Activated naive CD8-positive, alpha-beta T cell treated with anti-CD3 and anti-CD28 coated beads for 36 hours (primary cell): ENCODE measurements at places on chromosomes 16 and 17. TPM values are rescaled to one million over a fixed set of nuclear protein-coding genes. Genes with fewer than 3 reads are reported as not detected.

DNA sequence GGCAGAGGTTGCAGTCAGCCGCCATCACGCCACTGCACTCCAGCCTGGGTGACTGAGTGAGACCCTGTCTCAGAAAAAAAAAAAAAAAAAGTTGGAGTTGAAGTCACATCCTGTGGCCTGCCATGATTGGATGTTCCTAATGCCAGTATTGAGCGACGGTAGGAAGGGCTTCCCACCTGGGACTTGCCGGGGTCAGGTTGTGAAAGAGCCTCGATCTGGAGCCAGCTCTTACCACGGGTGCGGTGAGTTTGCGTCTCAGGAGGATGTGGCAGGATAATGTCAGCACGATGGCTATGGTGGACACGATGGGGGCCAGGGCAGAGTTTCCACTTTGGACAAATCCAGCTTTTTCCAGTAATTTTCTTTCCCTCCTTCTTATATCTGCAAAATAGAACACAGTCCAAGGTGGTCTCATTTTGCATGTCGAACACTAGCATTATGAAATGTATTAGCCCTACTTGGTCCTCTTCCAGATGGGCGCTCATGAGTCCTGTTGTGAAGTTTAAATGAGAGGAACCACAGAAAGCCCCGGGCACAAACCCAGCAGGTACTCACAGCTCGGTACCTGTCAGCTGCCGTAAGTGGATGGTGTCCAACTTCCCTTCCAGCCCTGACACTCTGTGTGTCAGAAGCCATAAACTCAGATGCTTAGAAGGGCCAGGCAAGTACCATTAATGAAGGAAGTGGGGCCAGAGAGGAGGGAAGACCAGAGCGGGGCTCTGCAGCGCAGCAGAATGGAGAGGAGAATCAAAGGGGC, 22.2 kb downstream of the ABCC12 start:
- no peak overlapping the region for H3K27ac ChIP-seq
- no peaks in the 10 kb centered on the region for H3K4me1 ChIP-seq
- H3K27me3 ChIP-seq, result peaks cover 9% of the 10 kb centered on the region
- no peak for DNase-seq
- no peaks in the 10 kb centered on the region for H3K36me3 ChIP-seq

DNA sequence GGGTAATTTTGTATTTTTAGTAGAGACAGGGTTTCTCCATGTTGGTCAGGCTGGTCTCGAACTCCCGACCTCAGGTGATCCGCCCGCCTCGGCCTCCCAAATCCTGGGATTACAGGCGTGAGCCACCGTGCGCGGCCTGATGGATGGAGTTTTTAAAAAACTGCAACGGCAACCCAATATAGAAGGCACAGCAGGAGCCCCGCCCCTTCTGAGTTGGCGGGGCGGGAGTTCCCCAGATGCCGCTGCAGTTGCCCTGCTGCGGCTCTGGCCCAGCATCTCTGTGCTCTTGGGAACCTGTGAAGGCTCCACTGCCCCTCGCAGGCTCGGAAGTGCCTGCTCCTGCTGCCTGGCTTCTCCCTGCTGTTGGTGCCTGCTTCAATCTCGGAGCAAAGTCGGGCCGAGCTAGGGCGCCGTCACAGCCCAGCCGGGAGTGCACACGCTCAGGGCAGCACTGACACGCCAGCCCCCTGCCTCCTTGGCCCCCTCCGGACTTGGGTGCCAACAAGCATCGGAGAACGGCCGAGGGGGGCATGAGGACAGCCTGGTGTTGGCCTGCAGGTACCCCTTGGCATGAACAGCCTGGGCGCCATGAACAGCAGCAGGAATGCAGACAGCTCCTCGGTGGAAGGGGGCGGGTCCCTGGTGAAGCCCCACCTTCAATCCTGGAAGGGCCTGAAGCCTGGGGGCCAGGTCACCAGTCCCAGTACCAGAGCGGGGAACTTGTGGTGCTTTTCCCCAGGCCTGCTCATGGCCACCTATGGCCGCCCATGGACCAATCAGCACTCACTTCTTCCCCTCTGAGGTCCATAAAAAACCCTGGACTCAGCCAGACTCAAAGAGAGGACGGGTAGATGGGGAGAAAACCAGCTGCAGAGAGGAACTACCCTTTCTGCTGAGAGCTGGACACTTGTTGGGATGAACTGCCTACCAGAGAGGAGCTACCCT, 2.3 kb upstream of the NT5M start:
- H3K4me1 ChIP-seq, result peaks cover 45% of the 10 kb centered on the region
- peak; percentile 70 for DNase-seq
- no peaks in the 10 kb centered on the region for H3K27me3 ChIP-seq
- no peak overlapping the region for H3K27ac ChIP-seq
- peak overlapping the region; percentile 65 for H3K4me3 ChIP-seq

CPHXL2 gene
- total RNA-seq, result not detected

DNA sequence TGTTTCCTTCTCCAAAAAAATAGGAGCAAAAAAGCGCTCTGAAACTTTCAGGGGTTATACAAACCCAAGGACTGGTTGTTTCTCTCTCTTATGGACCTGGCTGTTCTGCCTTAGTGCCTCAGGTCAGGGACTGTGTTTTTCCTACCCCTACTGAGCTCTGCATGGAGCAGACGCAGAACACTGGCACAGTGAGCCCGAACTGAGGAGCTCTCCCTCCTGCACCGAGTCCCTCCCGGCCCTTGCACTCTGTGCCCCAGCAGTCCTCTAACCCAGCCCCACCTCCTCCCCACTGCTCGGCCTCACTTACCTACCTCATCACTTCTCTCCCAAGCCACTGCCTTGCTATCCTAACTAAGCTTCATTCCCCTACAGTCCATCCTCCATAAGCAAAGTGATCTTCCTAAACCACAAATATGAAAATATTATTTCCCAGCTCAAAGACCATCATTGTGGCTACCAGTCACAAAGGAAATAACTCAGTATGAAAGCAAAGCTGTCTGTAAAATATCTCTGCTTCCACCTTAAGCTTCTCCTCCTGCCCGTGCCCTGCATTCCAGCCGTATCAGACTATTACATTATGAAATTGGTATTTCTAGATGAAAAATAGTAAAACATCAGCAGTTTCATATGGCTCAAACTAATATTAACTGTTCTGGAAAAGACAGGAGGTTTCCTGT, 13.6 kb downstream of the MEIOB start:
- H3K4me1 ChIP-seq, result peaks cover 17% of the 10 kb centered on the region
- no peak for DNase-seq
- no peak overlapping the region for H3K27ac ChIP-seq
- H3K27me3 ChIP-seq, result peaks cover 4% of the 10 kb centered on the region
- H3K4me3 ChIP-seq, result no peak overlapping the region

- no peaks in the 10 kb centered on the region for H3K36me3 ChIP-seq
- no peak overlapping the region for H3K4me3 ChIP-seq
- peaks cover 19% of the 10 kb centered on the region for H3K27me3 ChIP-seq
Measured at GRCh38 chr17:61504697-61505096, 52.5 kb downstream of the TBX4 start.

DNA sequence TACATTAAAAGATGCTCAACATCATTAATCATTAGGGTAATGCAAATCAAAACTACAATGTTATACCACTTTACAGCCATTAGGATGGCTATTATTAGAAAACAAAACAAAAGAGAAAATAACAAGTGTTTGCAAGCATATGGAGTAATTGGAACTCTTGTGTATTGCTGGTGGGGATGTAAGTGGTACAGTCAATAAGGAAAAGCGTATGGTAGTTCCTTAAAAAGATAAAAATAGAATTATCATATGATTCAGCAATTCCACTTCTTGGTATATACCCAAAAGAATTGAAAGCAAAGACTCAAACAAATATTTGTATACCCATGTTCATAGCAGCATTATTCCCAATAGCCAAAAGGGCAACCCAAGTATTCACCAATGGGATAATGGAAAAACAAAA, 1.4 kb upstream of the CAPNS2 start:
- no peak overlapping the region for H3K4me3 ChIP-seq
- no peak for DNase-seq
- no peaks in the 10 kb centered on the region for H3K4me1 ChIP-seq
- H3K27me3 ChIP-seq, result peaks cover 6% of the 10 kb centered on the region

TNFRSF17 gene
- total RNA-seq, result not detected

CPD gene
- 23.7 TPM for total RNA-seq

DNA sequence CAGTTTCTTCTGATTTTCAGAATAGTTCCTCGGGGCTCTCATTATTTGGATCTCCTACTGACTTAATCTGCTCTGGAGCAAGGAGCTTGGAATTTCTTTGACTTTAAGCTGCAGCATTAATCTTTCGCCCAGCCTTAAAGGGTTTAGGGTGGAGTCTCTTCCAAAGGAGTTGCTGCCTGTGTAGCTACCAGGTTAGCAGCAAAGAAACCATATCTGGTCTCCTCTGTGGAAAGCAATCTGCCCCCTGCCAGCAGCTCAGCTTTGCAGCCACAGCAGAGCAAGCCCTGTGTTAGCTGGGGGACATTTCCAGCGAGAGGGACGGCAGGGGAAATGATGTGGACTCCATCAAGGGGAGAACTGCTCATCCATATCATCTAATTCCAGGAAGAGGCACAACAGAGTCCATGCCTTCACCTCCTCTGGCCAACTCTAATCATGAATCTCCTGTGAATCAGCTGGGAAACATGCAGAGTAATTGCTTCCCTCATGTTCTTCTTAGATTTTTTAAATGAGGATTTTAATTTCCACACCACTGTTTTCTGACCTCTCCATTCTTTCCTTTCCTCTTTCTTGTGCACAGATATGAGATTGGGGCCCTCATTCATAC, 827.6 kb upstream of the CA10 start:
- no peak overlapping the region for H3K27ac ChIP-seq
- DNase-seq, result no peak
- no peaks in the 10 kb centered on the region for H3K27me3 ChIP-seq
- H3K36me3 ChIP-seq, result no peaks in the 10 kb centered on the region
- no peaks in the 10 kb centered on the region for H3K4me1 ChIP-seq

KLHL10 gene
- 0.30 TPM for total RNA-seq

SLFN11 gene
- 37.9 TPM for total RNA-seq

GRCh38 chr17:14838567-14838966, 426.6 kb downstream of the PMP22 start:
- no peak overlapping the region for H3K4me3 ChIP-seq
- H3K4me1 ChIP-seq, result peaks cover under 1% of the 10 kb centered on the region
- no peak overlapping the region for H3K27ac ChIP-seq
- peaks cover 4% of the 10 kb centered on the region for H3K27me3 ChIP-seq

- no peak overlapping the region for H3K4me3 ChIP-seq
- no peak for DNase-seq
- no peaks in the 10 kb centered on the region for H3K4me1 ChIP-seq
- H3K36me3 ChIP-seq, result peaks cover 5% of the 10 kb centered on the region
Measured at GRCh38 chr16:84054916-84055315, 12.3 kb upstream of the SLC38A8 start.

DNA sequence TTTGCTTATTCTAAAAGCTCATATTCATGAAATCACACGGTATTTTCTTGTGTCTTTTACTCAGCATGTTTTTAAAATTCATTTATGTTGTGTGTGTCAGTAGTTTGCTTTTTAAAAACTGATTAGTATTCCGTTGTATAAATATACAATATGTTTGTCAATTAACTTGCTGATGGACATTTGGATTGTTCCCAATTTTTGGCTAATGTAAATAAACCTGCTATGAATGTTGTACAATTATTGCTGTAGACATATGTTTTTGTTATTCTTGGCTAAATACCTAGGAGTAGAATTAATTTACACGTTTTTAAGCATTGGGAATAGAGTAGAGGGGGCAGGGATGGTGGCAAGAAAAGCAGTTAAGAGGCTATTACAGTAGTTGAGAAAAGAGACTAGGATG, 199.5 kb upstream of the CCL2 start:
- H3K4me3 ChIP-seq, result no peak overlapping the region
- H3K36me3 ChIP-seq, result no peaks in the 10 kb centered on the region
- H3K4me1 ChIP-seq, result no peaks in the 10 kb centered on the region
- peaks cover 23% of the 10 kb centered on the region for H3K27me3 ChIP-seq
- no peak for DNase-seq

COPRS gene
- 69.8 TPM for total RNA-seq

DNA sequence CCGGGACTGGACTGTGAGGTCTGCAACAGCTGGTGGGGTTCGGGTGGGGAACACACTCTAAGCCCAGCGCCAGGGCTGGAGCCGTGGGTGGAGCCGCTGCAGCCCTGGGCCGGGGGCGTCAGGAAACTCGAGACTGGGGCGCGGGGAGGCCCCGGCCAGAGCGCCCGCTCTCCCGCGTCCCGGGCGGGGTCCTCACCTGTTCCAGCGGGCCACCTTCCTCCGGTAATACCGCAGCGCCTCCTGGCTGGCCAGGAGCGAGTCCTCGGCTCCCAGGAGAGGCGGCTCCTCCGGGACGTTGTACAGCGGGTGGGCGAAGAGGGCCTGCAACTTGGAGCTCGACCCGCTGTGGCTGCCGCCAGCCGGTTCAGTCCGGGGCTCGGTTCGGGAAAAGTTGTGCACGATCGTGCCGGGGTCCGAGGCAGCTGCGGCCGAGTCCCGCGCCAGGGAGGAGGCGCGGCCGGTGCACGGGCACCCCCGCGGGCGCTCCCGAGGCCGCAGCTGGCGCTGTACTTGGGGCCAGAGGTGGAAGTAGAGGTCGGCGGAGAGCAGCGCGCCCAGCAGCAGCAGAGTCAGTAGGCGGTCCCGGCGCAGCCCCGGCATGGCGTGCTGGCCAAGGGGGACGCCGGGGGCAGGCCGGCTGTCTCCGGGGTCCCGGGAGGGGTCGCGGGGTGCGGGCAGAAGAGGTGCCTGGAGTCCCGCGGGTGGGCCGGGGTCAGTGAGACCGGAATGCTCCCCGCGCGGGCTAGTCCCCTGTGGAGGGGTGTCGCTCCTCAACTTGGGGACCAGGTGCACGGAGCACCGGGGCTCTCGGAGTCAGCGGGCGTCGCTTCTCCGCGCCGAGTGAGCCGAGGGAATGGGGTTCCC, 868 bp downstream of the FAM20A start:
- no peak overlapping the region for H3K27ac ChIP-seq
- H3K27me3 ChIP-seq, result peaks cover 83% of the 10 kb centered on the region
- peak; percentile 13 for DNase-seq
- H3K4me3 ChIP-seq, result peak overlapping the region; percentile 64
- H3K36me3 ChIP-seq, result no peaks in the 10 kb centered on the region
- H3K4me1 ChIP-seq, result peaks cover 18% of the 10 kb centered on the region

DNA sequence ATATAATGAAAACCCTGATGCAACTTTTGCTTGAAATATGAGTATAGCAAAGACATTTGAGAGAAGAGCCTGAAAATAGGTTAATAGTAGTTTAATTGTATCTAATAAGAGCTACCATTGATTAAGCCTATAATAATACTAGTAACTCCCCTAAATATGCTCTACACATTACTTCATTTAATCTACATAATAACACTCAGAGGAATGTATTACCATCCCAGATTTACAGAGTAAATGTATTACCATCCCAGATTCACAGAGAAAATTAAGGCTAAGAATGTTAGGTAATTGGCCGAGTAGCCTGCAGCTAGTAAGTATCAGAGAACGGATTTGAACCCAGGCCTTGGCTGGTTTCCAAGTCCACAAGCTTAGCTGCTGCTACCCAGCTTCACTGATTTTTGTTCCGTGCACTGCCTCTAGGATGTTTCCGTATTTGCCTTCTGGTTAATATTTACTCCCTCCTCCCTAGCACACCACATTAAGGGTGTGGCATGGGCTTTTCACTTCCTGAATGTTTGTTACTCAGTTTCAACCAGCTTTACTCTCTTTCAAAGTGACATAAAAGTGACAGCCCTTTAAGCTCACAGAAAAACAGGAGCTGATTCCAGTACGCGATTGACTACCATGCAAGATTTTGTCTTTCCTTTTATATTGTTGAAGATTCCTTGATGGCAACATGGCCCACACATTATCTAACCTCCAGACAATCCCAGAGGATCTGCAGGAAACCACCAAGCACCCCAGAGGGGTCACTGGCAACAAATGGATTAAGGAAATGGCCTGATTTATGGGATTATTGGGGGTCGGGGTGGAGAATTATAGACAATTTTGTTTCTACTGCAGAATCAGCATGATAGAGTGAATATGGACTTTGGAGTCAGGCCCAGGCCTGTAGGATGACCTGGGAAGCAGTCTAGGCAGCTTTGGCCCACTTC, 26.7 kb upstream of the TOX3 start:
- no peak overlapping the region for H3K27ac ChIP-seq
- DNase-seq, result no peak
- no peaks in the 10 kb centered on the region for H3K27me3 ChIP-seq
- no peaks in the 10 kb centered on the region for H3K4me1 ChIP-seq
- no peaks in the 10 kb centered on the region for H3K36me3 ChIP-seq
